ENCODE measurements at places on chromosomes 5 and 9.

GRCh38 chr5:91007780-91008402 lies 375.2 kb downstream of the ARRDC3 start:
- no peak for DNase-seq

DNA sequence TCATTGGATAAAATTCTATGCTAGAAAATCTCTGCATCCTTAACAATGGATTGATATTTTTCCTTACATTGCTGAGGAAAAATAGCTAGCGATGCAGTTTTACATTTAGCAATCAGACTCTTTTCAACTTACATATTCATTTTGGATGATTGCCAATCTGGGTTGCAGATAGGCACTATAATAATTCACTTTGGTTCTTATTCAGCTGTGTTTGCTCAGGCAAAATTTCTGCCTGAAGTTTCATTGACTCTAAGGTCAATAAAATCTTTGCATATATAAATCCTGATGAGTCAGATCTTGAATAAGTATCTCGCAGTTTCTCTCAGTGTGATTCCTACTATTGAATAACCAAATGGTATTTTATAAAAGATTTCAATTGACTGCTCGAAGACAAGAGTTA lies 1105.8 kb downstream of the CDH18 start:
- DNase-seq: no peak

GRCh38 chr5:56279979-56280378 lies 46.8 kb upstream of the ANKRD55 start:
- DNase-seq: no peak

GRCh38 chr5:5634817-5635216 lies 212.3 kb downstream of the ICE1 start:
- no peak for DNase-seq

- DNase-seq: no peak
These were observed 101.7 kb downstream of the BNC2 start for GRCh38 chr9:16768816-16769215.

GRCh38 chr5:124935065-124935464 lies 188.6 kb upstream of the ZNF608 start:
- no peak for DNase-seq

DNA sequence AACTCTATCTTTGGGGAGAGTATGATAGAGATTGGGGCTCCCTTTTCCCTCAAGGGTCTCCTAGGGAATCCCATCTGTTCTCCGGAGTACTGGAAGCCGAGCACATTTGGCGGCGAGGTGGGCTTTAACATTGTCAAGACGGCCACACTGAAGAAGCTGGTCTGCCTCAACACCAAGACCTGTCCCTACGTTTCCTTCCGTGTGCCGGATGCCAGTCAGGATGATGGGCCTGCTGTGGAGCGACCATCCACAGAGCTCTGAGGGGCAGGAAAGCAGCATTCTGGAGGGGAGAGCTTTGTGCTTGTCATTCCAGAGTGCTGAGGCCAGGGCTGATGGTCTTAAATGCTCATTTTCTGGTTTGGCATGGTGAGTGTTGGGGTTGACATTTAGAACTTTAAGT lies 21.5 kb downstream of the PTGS1 start:
- DNase-seq: no peak

- no peak for DNase-seq
These were observed 44.4 kb upstream of the NEK6 start for GRCh38 chr9:124213396-124213795.

GRCh38 chr9:5510989-5511388 lies 658 bp downstream of the PDCD1LG2 start:
- no peak for DNase-seq

- no peak for DNase-seq
These were observed 8.8 kb downstream of the BBLN start for GRCh38 chr9:128168731-128169308.

GRCh38 chr5:134604908-134605307 lies 27.7 kb downstream of the SAR1B start:
- peak; percentile 65 for DNase-seq

DNA sequence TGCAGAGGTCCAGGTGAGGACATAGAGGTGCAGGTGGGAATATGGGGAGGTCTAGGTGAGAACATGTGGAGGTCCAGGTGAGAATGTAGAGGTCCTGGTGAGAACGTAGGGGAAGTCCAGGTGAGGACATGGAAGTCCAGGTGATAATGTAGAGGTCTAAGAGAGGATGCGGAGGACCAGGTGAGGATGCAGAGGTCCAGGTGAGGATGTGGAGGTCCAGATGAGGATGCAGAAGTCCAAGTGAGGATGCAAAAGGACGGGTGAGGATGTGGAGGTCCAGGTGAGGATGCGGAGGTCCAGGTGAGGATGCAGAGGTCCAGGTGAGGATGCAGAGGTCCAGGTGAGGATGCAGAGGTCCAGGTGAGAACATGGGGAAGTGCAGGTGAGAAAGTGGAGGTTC lies 133.8 kb downstream of the MRPL36 start:
- DNase-seq: no peak

DNA sequence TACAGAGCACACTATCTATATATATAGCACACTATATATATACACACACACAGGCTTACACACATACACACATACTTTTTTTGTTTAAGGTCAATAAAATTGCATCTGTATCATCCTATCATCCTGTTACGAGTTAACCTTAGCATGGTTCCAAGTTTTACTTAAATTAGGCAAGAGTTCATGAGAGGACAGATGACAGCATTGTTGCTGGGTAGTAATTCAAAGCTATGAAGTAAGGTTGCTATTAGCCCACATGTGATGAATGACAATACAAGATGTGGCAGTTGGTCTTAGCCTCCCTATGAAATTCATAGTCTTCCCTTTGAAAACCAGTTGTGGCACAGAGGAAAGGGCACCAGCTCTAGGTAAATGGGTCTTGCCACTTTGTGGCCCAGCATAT lies 438.1 kb downstream of the ACTL7B start:
- peak; percentile 3 for DNase-seq

DNA sequence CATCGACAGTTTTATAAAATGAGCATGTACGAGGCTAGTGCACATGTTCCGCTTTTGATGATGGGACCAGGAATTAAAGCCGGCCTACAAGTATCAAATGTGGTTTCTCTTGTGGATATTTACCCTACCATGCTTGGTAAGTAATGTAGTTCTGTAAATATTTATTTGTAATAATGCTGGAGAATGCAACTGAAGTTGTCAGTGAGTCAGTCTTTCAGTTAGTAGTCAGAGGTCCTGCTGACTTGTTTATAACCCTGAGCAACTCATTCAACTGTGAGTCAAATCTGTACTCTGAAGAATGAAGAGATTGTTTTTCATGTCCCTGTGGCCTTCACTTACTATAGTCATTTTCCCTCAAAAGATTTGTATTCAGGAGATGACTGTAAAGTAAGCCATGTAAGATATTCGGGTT lies 28.4 kb upstream of the GPR150 start:
- no peak for DNase-seq

DNA sequence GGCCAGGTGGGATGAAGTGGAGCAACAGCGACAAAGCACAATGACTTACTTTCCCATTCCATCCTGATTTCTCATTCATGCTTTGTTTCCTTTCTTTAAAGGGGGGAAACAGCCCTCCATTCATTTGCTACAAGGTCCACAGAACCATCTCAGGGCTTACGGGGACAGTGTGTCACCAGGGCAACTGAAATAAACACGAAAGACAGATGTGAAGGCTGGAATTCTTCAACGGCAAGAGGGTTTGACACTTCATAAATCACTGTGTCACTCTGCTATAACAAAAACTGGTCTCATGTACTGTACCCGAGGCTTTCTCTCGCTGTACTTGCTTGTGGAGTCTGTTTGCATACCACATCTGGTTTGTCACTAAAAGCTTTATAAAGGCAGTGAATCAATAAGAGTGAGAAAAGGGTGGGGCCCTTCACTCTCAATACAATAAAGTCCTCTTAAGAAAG lies 150.8 kb downstream of the EFNA5 start:
- DNase-seq: no peak

DNA sequence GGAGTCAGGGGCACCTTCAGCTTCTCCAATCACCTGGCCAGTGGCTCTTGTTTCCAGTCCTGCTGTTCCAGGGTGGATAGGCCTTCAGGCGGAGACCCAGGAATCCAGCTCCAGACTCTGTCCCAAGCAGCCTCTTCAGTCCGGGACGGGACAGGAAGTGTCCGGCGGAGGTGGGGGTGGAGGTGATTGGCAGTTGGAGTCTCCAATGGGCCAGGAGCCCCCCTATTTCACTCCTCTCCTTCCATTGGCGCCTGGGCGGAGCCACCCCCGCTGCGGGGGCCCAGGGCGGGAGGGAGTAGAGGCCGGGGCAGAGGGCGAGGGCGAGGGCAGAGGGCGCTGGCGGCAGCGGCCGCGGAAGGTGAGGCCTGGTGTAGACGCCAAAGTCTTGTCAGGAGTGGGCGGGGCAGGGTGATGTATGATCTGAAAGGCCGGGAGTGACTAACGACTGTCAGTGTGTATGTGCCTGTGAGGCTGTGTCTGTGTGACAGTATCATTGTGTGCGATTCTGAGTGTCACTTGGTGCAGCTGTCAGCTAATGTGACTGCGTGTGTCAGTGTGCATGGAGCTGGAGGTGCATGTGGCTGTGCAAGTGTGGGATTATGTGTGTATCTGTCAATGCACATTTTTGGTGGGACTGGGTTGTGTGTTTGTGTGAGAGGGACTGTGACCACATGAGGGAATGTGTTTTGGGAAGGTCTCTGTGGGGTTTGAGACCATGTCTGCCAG lies at the start of gene IL11RA:
IL11RA (plus strand) TSS at position 310 of the 726 bp plus-strand sequence. CDS start 3,033 bp downstream, outside the sequence.
- peak; percentile 68 for DNase-seq

- no peak for DNase-seq
These were observed 200.2 kb upstream of the SGCD start for GRCh38 chr5:156126716-156127115.

DNA sequence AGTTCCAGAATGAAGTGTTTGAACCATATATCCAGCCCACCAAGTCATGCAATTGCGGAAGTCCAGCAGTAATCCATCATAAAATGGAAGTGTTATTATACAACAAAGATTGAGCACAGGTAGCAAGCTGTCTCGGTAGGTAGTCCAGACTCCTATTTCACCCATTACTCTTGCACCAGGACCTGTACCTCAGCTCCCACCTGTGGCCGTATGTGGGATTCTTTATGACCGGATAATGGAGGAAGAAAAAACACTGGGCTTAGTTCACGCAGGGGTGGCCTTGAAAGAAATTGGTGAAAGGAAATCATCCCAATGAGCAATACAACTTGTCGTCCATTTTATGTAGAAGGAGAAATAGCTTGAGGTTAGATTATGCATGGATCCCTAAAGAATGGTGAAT lies 216.3 kb downstream of the ESM1 start:
- DNase-seq: no peak

DNA sequence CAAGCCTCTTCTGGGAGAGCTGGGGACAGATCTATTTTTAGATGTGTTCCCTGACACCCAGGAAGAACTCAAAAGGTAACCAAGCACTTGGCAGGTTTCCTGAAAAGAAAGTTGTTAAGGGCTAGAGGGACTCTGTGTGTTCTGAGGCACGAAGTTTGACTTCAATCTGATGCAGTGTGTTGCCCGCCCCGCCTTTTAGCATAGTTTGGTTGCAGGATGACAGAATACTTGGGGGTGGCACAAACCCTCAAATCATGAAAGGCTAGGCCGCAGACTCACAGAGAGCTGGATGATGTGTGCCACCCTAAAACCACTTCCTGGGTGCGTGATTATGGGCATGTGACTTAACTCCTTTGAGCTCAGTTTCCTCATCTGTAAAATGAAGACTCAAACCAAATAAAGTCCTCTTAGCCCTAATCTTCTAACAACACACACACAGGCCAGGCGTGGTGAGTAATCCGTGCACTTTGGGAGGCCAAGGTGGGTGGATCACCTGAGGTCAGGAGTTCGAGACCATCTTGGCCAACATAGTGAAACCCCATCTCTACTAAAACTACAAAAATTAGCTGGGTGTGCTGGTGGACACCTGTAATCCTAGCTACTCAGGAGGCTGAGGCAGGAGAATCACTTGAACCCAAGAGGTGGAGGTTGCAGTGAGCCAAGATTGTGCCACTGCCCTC lies 12.8 kb upstream of the NDFIP1 start:
- DNase-seq: peak; percentile 37

DNA sequence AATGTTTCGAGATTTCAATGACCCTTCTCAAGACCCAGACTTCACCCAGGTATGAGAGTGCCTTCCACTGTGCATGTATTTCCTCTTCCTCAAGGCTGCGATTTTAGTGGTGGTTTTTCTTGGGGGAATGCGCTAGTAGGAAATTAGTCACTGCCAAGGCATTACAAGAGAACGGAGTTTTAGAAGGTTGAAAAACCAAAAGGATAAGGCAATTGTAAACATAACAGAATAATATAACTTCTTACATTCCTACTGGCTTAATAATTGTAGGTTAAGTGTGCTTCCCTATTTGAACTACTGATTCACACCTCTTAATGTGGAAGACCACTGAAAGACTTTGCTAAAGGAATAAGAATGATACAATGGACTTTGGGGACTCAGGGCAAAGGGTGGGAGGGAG lies 38.9 kb downstream of the ACO1 start:
- DNase-seq: no peak

GRCh38 chr5:10367579-10367978 lies 14.1 kb downstream of the MARCHF6 start:
- DNase-seq: no peak

DNA sequence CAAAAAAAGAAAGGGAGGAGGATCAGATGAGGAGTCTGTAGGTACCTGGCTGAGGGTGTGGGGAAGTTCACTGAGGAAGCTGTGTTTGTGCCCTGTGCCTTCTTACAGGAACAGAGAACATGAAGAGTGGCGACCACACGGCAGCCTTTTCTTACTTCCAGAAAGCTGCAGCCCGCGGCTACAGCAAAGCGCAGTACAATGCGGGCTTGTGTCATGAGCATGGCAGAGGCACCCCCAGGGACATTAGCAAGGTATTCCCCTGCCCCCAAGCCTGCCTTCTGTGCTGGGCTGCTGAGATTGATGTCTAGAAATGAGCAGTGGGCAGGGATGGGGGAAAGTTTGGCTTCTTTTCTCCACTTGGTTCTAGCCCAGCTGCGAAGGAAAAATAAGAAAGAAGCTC lies 9.5 kb downstream of the DELE1 start:
- DNase-seq: no peak

DNA sequence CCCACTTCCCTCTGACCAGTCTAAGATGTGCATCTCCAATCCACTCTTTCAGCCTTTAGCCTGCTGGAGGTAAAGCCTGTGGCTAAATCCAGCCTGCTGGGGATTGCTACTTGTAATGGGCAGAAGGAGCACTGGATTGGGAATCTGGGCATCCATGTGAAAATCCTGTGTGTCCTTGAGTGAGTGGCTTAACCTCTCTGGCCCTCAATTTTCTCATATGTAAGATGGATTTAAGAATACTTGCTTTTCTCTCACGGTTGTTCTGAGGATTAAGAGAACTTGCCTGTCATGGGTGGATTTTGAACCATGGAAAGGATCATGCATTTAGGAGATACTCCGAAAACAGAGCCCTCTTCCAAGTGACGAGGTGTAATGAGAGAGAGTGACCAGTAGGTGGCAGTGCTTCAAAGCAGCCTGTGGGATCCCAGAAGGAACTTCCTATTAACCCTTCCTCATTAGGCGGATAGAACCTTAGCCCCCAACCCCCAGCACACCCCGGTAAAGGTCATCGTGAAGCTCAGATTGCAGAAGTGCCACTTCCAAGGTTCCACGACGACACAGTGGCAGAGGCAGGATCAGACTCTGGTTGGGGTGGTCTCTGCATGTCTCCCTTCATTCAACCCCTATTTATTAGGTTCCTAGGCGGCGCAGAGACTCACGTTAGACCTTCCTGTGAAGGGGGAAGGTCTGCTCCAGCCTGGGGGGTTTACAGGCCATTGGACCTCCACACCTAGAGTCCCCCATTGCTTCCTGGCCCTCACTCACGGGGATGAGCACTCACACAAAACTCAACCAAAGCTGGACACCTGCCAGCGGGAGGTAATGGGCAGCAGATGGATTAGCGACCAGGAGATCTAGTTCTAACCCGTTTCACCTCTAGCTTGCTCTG lies 68.7 kb upstream of the ZNF618 start:
- peak; percentile 63 for DNase-seq

GRCh38 chr9:137761032-137761431 lies 116.5 kb upstream of the CACNA1B start:
- peak; percentile 26 for DNase-seq
